ENCODE measurements at places on chromosomes 12 and 14.

DNA sequence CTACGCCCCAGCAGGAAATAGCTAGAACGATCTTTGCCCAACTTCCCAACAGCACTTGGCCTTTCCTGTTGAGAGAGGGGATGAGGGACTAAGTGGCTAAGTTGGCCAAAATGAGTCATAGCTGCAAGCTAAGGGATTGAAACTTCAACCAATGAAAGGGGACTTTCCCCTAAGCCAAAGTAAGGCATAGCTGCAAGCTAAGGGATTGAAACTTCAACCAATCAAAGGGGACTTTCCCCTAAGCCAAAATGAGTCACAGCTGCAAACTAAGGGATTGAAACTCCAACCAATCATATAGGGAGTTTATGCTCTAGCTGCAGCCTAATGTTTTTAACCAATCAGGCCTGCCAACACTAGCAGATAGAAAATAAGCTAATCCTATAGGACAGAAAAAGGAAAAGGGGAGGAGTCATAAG lies 100.5 kb upstream of the SSTR1 start:
- no peak for DNase-seq

DNA sequence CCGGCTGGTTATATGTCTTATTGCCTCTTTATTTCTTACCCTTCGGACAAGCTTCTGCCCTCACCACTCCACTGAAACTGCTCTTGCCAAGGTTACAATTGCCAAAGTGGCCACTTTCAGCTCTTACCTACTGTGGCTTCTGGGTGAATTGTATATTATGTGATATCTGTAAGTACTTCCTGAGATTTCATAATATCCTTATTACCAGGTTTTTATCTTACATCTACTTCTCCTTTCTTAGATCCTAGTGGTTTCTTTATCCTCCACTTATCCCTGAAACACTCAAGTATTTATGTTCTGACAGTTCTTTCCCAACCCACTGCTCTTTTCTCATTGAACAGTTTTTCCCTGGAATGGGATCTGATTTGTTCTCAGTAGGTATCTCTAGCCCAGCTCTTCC lies 10.5 kb downstream of the CELA1 start:
- no peak for DNase-seq

DNA sequence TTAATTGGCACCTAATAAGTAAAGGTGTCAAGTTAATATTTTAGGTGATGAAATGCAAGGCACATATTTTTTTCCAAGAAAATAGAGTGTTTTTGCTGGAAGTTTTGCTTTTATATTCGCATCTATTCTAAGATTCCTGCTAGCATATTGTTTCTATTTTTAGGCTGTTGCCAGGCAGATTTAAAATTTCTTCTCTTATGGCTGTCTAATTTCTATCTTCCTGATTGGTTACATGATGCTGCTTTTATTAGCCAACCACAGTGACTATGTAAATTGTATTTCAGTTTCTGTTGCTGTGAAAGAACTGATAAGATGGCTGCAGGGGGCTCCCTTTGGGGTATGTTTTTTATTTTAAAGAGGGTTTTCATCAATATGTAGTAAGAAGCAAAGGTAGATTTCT lies 42.7 kb downstream of the ATF7IP start:
- DNase-seq = no peak

GRCh38 chr12:82027612-82028011 lies 268.5 kb upstream of the PPFIA2 start:
- DNase-seq = no peak

DNA sequence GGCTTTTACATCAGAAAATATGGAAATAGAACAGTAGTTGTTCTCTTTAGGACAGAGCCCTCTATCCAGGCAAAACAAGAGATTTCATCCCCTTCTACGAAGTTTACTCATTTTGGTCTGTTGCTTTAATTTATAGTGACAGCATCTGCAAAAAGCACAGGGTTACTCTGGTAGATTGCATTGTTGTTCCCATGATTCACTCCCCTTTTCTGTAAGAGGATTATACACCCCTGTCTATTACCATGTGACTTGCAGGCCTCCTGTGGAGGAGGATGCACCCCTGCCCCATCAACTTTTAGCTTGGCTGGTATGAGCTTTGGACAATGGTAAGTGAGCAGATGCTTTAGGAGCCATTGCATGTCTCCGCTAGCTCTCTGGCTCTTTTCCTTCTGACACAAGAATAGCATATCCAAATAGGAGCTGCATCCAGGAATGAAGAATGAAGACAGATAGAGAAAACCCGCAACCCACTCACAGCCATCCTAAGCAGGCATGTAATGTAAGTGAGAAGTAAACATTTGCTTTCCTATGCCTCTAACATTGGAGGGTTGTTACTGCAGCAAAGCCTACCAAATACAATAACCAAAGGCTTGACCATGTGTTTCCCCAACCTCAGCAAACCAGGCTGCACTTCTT lies 304.2 kb downstream of the AKAP6 start:
- no peak for DNase-seq

- no peak for DNase-seq
Measured at GRCh38 chr12:64065881-64066451, 156.1 kb downstream of the KICS2 start.

DNA sequence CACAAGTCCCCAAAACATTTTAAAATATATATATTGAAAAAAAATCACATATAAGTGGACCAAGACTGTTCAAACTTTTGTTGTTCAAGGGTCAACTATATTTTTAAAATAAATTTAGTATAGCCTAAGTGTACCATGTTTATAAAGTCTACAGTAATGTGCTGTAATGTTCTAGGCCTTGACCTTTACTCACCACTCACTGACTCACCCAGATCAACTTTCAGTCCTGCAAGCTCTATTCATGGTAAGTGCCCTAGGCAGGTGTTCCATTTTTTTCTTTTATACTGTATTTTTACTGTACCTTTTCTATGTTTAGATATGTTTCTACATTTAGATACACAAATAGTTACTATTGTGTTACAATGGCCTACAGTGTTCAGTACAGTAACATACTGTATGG lies 23.4 kb upstream of the TMTC1 start:
- no peak for DNase-seq

- no peak for DNase-seq
Measured at GRCh38 chr14:71418532-71419245, 511.4 kb downstream of the PCNX1 start.

DNA sequence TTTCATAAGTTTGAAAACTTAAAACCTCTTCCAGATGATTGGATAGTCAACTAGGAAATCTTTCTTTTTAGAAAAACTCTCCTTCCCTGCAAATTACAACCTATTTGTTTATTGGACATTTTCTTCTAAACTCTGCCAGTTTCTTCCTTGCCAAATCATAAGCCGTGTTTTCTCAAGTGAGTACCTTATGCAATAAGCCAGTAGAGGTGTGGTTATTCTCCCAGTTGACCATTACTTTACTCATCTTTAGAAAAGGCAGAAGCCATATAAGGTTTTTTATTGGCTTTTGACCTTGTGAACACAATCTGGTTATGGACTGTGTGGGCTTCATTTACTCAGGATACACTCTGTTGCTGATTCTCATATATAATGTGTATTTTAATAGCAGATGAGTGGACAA lies 14.6 kb downstream of the ACTR6 start:
- DNase-seq = no peak

- DNase-seq = no peak
Measured at GRCh38 chr12:109951751-109952150, 44.4 kb downstream of the GIT2 start.

Measured in NCI-H2029 treated with DMSO at 0.1 percent for 48 hours (cell line).